NCI-H2171 (cell line): ENCODE measurements at places on chromosomes 12 and 14.

DNA sequence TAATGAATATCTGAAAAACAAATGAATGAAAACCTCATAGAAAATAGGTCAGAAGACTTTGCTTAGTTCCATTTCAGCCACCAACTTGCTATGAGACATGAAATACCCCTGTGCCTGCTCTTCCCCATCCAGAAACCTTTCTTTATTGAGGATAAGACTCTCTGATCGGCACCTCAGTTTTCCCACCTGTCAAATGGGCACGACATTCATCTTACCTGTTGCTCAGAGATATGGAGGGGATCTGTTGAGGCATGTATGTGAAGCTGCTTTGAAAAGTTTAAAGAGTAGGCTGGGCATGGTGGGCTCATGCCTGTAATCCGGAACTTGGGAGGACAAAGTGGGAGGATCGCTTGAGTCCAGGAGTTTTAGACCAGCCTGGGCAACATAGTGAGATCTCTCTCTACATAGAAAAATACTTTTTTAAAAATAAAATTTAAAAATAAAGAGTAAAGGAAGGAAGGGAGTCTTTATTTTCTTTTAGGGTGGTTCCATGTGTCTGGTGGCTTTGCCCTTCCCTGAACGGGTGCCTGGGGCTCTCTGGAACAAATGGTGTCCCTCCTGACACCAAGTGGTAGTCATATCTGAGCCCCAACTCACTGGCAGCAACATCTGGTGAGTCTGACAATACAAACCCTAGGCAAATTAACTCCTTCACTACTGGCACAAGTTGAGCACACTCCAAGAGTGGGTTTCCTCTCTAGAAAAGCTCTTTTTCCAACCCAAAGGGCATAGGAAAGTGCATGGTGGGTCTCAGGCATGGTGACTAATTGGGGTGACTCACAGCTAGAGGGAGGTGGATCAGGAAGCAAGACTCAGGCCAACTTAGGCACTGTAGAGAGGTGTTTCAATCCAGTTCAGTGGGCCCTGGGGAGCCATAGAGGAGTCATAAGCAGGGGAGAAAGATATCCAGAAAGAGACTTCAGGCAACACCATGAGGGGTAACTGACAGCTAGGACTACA lies 42.1 kb downstream of the MAP1LC3B2 start:
- DNase-seq: no peak

GRCh38 chr12:68334132-68334531 lies 2.0 kb upstream of the MDM1 start:
- DNase-seq: no peak

GRCh38 chr12:1488908-1489381 lies 105.4 kb downstream of the FBXL14 start:
- DNase-seq: no peak

- DNase-seq: no peak
Measured at GRCh38 chr12:49671031-49671765, 36.0 kb downstream of the FMNL3 start.

DNA sequence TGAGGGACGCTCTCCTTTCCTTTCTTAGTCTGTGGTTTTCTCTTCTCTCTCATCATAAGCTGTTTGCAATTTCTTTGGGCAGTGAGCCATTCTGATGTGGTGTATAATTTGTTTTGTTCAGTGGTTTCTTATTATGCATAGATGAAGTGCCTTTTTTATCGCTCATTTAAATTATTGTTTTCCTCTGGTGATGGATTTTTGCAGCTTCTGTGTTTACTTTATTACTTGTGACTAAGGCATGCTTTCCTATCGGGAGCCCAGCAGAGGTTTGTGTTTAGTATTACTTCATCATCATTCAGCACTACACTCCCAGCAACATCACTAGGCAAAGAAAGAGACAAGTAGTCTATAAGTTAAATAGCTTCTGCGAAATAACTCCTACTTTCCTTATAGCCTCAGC lies 586.6 kb upstream of the NOVA1 start:
- DNase-seq: no peak

- no peak for DNase-seq
Measured at GRCh38 chr14:91872517-91873470, 5.5 kb upstream of the TC2N start.

- DNase-seq: no peak
Measured at GRCh38 chr12:127903146-127903545, 363.8 kb upstream of the TMEM132C start.

DNA sequence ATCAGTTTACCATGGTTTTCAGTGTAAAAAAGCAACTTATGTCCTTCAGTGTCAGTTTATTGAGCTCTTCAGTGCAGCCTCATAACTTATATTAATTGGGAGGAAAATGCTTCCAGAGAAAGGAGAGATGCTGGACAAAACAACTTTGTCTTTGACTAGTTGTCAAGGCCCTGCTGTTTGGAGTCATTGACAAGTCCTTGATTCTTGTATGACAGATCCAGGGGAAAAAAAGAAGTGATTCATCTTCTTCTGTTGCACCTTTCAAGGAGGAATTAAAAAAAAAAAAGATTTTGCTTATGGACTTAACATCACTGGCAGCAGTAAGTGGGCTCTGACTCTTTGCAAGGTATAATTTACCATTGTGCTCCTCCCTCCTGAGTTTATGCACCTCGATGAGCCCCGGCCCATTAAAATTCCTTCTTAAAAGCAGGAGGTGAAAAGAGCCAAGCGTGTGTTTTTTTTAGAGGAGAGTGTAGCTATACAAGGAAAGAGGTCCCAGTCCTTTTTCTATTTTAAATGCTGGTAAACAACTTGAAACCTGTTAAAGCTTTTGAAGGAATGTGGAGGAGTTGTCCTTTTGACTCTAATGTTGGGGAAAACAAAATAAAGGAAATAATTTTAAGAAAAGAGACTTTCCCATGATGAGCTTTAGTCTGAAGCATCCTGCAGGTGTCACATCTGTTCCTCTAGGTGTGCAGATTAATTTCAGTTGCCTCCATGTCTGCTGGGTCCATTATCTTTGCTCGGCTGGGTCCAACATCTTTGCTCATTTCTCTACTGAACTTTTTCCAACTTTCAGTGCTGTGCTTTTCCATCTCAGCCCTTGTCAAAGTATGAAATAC lies 431.6 kb downstream of the RAD51B start:
- DNase-seq: no peak

GRCh38 chr12:101720118-101720517 lies 19.1 kb downstream of the SYCP3 start:
- no peak for DNase-seq

- DNase-seq: no peak
Measured at GRCh38 chr12:32504591-32504990, 105.2 kb downstream of the FGD4 start.

GRCh38 chr14:101628471-101628966 lies 67.2 kb downstream of the DIO3 start:
- DNase-seq: peak; percentile 80

DNA sequence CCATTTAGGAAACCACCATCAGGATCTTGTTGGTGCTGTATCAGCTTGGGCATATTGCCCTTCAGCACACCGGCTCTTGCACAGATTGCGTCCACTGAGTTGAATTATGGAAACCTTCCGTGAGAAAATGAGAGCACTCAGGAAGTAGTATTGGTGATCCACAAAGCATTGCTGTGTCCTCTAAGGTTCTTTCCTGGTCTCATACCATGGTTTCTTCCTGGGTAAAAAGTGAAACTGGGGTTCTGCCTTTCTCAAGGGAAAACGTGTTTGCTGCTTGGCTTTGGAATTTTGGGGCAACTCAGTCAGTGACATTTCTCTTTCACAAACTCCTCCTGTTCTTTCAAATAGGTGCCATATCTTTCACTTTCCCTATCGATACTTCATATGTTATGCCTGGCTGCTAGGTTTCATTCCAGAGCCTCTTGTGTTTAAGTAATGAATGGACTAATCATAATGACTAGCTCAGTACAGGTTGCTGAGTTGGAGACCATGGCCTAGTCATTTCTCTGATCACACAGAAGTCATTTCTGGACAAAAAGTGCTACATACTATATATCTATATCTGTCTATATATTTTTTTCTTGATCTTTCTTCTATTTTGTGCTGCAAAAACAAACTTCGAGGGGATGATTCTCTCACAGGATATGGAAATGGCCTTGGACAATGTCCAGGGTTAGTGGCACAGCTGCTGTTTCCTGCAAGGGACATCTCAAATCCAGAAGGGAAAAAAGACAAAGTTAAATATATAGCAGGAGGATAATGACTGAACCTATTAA lies 423.4 kb downstream of the ZFP36L1 start:
- no peak for DNase-seq

GRCh38 chr12:2389079-2389790 lies 336.4 kb downstream of the CACNA1C start:
- no peak for DNase-seq

- DNase-seq: no peak
Measured at GRCh38 chr12:22593864-22594263, 31.1 kb upstream of the ETNK1 start.

- DNase-seq: no peak
Measured at GRCh38 chr12:98355933-98356332, 159.5 kb upstream of the TMPO start.

GRCh38 chr12:1660304-1661187 lies 30.3 kb upstream of the ADIPOR2 start:
- DNase-seq: no peak

GRCh38 chr14:76937181-76938091 lies 91.1 kb downstream of the IRF2BPL start:
- DNase-seq: peak; percentile 92

- DNase-seq: peak; percentile 65
Measured at GRCh38 chr14:96100161-96101064, 61.3 kb downstream of the C14orf132 start.

GRCh38 chr12:42854208-42854607 lies 264.7 kb upstream of the PRICKLE1 start:
- no peak for DNase-seq
